Activated CD4-positive, alpha-beta T cell treated with anti-CD3 and anti-CD28 coated beads, Interleukin-2, amount 50 U/mL, for 1 hour (primary cell): ENCODE measurements at places on chromosomes 13 and 19.

DNA sequence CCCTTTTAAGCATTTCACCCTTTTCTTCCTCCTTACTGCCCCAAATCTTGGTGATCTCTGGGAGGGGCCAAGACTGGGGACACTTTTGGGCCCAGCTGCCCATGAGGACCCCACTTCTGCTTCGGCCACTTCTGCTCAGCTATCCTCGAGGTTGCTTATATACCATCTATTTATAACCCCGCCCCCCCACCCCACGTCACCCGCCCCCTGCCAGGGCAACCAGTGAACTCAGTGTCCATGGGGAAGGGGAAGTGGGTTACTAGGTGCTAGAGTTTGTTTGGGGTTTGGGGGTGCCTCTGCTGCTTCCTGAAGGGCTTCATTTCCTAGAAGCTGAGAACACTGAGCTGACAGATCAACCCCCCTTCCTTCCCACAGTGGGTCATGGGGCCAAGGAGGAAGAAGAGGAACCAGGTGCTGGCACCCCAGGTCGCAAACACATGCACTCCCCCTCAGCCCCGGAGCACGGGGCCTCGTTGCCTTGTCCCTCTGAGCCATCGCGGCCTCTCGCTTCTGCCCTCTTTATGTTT lies 6.1 kb upstream of the ADGRE5 start:
- peak; percentile 63 for DNase-seq

GRCh38 chr13:77353995-77354394 lies 27.1 kb upstream of the MYCBP2 start:
- no peak for DNase-seq

- no peak for DNase-seq
Observed at GRCh38 chr13:20360041-20360491, 127.9 kb upstream of the GJB6 start.

GRCh38 chr13:40251343-40252032 lies 415.0 kb downstream of the FOXO1 start:
- no peak for DNase-seq

DNA sequence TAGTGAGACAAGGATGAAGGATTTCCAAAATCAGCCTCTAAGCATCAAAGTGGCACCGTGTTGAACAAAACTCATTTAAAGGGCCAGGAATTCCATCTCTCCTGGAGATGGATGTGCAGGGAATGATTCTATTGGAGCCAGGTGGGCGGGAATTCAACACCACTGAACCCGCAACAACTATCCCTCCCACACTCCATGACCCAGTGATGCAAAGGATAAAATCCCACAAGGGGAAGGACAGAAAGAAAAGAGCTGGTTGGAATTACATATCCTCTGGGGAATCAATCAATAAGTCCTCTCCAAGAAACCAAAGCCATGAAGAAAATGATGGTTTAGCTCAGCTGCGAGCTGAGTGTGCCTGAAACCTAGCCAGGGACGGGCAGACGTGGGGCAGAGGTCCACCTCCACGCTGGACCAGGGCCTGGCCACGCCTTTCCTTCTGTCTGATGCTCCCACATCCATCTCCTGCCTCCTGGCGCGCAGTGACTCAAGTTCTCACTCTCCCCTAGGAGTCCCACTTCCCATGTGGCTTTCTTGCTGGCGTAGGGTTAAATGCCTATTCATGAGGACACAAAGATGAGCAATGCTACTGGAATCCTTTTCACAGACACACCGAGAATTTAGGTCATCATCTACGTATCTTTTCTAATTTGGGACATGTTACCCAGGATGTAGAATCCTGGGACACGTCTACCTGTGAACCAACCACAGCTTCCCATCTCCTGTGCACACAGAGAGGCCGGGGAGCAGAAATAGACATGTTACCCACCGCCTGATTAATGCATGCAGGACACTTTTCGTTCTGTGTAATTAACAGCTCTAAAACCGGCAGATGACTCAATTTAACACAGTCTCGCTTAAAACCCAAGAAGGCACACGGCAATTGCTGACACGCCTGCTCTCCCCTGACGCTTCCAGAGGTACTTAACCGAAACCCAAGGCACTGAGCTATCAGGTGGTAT lies 48.6 kb downstream of the PEPD start:
- no peak for DNase-seq

DNA sequence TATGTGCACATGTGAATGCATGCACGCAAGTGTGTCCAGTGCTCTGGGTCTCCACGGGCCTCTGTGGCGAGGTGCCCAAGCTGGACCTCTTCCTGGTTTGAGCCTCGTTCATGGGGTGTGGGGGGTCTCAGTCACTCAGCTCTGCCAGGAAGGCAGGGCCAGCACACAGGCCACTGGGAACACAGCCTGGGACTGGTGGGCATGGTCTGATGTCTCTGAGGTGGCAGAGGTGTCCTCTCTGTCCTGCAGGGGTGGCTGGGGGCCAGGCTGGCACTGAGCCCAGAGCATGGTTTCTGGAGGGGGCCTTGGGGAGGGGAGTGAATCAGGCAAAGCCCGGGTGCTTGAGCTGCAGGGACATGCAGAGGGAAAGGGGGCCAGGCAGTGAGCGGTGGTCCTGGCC lies 9.4 kb downstream of the LRP3 start:
- no peak for DNase-seq

- DNase-seq, result no peak
Observed at GRCh38 chr19:53328967-53329366, 4.6 kb upstream of the ZNF845 start.

GRCh38 chr13:35810321-35810720 lies 320.9 kb downstream of the DCLK1 start:
- no peak for DNase-seq

- peak; percentile 84 for DNase-seq
Observed at GRCh38 chr19:38506723-38507550, 73.4 kb downstream of the RYR1 start.

- DNase-seq, result no peak
Observed at GRCh38 chr13:79496188-79496587, 15.2 kb downstream of the NDFIP2 start.

DNA sequence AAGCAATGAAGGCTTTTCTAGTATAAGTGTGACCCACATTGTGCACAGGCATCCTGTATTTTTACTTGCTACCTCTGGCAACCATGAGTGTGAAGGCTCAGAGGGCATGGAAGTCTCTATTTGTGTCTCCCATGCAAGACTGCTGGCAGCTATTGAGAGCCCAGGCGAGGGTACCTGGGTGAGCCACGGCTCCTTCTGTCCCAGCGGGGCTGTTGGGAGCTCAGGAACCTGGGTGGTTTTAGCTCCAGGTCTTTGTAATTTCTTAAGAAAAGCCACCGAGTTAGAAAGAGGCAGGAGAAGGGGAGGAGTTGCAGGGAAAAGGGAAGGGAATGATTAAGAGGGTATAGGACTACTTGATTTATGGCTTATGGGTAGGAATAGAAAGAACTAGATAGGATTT lies 190.4 kb upstream of the SOX1 start:
- no peak for DNase-seq

DNA sequence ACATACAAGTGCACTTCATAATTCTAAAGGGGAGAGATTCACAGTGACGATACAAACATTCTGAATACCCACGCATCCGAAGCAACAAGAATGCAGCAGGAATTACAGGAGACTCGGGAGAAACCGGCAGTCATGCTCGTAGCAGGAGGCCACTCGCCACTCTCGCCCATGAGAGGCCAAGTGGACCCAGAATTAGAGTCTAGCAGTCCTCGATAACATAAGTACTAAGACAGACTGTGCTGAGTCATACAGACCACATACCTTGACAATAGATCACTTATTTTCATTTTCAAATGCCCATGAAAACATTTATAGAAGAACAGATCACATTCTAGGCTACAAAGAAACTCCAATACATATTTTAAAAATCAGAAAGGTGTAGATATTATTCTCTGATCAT lies 299.1 kb upstream of the TSHZ3 start:
- DNase-seq, result no peak

GRCh38 chr13:66689037-66689619 lies 541.0 kb downstream of the PCDH9 start:
- no peak for DNase-seq

GRCh38 chr13:108276060-108276459 lies 6.5 kb downstream of the TNFSF13B start:
- DNase-seq, result no peak

DNA sequence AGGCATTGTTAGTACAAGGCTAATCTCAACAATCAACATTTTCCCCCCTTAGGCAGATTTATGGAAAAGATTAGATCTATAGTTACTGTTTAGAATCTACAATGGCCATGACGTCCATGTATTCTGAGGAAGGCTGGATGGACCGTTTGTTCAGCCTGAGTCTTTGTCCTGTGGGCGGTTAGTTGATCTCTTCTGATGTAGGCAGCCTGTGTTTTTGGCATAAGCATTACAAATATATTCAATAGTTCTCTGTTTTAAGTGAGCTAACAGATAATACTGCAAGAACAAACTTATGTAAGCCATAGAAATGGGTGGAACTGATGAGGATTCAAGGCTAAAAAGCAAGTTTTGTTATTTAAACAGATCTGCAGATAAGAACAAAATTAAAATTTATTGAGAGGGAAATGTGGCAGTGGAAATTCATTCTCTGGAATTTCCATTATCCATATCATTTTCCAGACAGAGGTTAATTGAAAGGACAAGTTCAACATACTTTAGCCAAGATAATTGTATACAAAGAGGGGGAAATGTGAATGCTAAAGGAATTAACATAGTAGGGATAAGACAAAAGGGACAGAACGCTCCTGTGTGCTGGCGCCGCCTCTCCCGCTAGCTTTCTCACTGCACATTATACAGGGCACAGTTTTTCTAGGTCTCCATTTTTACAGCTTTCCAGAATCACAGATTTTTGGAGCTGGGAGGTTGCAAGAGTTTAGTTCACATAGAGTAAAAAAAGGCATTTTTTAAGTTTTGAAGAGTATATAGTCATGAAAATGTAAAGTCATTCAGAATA lies 48.6 kb downstream of the FAM124A start:
- no peak for DNase-seq
